ENCODE measurements at places on chromosomes 2 and 18.

DNA sequence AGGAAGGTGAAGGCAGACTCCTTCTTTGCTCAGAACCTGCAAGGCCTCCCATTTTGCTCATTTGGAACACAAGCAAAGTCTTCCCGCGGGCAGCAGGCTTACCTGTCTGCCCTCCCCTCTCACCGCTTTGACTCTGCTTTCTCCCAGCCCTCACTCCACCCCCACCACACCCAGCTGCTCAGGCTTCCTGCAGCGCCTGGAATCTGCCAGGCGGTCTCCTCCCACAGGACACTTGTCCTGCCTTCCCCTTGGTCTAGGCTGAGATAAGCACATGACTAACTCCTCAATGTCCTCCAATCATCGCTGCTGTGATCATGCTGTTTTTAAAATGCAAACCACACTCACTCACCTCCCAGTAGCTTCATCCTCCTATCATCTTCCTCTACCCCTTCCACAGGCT lies 430.0 kb downstream of the ZNF516 start:
- no peak for DNase-seq

GRCh38 chr2:106575955-106576354 lies 88.8 kb downstream of the CD8B2 start:
- no peak for DNase-seq

DNA sequence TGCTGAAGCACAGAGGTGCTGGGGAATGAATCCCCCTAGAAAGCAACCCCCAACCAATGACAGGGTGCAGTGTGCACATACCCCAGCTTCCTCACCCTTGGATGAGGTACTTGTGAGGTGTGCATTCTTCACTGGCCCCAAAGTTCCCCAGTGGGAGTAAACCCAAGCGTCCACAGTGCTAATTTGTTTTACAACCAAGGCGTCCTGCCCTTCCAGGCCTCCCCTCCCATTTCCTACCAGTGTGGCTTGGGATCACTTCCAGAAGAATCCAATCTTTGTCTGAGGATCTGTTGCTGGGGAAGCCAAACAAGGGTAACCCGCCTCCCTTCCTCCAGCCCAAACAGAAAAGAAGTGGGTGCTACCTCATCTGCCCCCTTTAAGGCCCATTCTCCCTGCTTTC lies 40.3 kb upstream of the TEX51 start:
- no peak for DNase-seq

DNA sequence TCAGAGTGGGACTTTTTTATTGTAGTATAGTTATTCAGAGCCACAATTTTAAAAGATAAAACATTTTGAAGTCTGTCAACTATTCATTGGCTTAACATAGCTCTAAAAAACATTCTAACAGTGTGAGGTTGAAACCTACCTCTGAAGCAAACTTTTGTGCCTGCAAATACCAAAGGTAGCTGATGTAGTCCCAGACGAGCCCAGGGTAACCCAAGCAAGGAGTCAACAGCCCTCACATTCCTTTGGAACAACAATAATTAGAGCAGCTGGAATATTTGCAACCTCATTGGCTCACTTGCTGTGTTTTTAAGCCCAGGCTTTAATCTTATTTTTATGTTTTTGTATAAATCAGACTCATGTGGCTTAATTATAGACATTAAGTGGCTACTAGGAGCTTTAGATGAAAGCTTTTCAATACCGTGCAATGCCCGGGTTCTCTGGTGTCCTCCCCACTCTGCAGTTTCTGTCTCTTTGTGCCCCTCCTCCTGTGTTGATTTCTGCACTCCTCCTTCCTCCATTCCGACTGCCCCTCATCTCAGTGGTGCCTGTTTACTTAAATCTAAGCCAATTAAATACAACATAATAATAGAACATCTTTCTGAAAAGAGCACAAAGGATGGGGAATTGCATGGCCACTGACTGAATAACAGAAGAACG lies 157.9 kb upstream of the UNC80 start:
- DNase-seq, result no peak

GRCh38 chr2:186913870-186914269 lies 64.9 kb upstream of the ZSWIM2 start:
- no peak for DNase-seq

- no peak for DNase-seq
Measured at GRCh38 chr2:69340101-69340775, 46.8 kb downstream of the GFPT1 start.

DNA sequence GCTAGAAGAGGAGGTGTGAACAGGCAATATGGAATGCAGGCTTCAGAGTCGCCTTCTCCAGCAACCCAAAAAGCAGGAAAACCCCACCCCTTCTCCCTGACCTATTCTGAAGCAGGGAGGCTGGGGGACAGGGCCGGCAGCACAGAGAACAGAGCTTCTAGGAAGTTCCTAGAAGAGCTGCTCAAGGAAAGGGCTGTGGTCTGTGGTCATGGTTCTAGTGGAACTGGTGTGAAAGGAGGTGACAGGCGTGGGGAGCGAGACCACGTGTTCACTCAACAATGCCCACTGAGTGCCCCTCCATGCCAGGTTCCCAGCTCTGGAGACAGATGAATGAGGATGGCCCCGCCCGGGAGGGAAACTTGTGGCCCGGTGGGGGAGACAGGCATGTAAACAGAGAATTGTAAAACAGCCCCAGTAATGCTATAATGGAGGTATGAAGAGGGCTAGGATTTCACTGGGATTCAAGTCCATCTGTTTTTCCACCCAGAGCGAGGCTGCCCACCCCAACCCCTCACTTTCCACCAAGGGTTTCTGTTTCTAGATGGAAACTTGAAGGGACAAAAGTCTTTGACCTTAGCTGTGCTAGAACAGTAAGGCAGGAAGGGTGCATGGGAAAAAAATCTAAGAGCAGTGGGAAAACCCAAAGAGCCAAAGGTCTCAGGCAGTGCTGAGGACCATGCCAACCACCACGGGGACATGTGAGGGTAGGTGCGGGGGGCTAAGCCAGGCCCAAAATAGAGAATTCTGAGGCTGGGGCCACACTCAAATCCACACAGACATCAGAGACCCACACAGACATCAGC lies 71.8 kb downstream of the TNS1 start:
- no peak for DNase-seq

- DNase-seq, result no peak
Measured at GRCh38 chr18:35278969-35279368, 11.1 kb downstream of the ZSCAN30 start.

DNA sequence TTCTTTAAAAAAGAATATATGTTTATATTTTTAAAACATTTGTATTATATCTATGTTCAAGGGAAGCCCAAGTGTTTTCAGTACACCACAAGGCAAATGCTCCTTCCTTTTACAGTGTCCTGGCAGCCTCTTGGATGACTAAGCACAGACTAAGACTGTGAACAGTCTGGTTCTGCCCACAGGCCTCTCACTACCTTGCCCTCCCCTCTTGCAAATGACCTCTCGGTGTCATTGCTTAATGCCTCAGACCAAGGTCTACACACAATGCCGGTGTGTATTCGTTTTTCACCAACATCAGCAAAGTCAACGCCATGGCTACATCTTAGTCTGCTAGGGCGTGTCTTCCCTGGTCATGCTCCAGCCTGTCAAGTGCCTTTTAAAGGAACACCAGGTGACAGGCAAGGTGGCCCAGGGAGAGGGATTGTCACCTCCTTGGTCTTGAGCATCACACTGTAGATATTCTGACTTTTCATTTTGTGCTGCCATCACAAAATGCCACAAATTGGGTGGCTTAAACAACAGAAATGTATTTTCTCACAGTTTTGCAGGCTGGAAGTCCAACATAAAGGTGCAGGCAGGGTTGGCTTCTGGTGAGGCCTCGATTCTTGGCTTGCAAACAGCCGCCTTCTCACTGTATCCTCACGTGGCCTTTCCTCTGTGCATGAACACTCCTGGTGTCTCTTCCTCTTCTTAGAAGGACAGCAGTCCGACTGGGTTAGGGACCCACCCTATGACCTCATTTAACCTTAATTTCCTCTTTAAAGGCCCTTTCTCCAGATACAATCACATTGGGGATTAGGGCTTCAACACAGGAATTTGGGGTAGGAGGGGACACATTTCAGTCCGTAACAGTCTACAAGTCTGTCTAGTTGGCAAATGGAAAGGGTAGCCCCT lies 266.5 kb downstream of the KLHL29 start:
- no peak for DNase-seq

DNA sequence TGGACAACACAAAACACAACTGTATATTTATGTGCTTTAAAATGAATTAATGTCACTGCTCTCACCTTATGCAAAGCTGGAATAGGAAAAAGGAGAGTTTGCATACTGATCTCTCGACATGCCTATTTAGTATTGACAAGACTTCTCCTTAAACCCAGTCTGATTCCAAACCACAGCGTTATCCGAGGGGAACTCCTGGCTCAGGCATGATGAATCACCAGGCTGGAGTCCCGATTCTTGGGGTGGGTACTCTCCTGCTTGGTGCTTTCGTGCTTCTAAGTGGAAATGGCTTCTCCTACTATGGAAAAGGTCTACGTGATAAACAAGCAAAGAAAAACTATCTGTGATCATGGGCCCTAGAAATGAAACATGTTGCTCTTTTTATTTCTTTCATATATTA lies 88.9 kb upstream of the SLC35G4 start:
- DNase-seq, result no peak

DNA sequence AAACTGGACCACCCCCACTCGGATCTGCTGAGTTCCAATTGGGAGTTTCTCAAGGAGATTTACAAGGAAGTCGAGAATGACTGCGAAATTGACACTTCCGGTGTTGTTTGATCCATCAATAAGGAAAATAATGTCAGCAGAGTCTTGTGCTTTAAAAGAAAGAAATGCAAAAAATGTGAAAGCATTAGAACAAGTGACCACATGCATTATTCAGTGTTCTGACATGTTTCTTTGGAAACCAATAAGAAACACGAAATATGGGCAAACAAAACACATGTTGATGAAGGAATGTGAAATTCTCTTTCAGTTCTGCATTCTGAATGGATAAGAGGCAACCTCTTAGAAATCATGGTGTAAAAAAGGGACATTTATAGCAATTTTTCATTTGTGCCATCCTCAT lies 25.9 kb downstream of the COL6A3 start:
- DNase-seq, result no peak

DNA sequence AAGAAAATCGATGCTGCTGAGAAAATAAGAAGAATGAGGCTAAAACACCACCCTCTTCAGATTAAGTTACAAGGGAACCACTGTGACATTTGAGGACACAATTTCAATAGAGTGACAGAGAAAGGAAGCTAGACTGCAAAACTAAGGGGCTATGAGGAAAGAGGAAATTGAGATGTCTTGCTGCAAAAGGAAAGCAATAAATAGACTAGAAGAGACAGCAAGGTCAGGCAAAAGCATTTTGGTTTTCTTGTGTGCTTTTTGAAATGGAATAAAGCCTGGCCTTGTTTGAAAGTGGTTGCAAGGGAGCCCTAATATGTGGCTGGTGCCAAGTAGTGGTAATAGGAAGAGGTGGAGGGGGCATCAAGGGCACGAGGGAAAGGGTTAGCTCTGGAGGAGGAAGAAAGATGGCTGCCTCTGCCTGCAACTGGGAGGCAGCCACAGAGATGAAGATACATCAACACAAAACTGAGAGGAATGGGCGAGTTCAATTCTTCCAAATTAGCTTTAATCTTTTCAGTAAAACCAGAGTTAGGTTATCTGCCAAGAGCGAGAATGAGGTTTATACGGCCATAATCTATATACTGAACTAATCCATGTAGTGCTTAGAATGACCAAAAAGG lies 1.2 kb upstream of the MRO start:
- DNase-seq, result no peak

DNA sequence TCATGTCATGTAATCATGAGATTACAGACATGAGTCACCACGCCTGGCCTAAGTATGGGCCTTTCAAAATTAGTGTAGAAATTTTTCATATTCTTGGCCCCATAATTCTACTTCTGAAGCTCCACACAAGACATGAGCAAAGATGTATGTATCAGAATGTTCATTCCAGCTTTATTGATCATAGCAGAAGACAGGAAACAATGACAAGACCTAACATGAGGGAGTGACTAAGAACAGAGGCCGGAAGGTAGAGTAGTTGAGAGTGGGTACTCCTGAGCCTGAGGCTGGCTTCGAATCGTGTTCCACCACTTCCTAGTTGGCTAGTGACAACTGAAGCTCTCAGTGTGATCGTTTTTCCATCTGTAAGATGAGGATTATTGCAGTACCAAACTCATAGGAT lies 89.3 kb downstream of the ARMC9 start:
- DNase-seq, result no peak

- no peak for DNase-seq
Measured at GRCh38 chr18:38466426-38466825, 900.8 kb upstream of the CELF4 start.

GRCh38 chr2:218407717-218408116 lies 8.0 kb downstream of the CTDSP1 start:
- DNase-seq, result no peak

- DNase-seq, result no peak
Measured at GRCh38 chr2:126849991-126850535, 48.6 kb upstream of the TEX51 start.

GRCh38 chr2:60317844-60318243 lies 235.6 kb downstream of the BCL11A start:
- no peak for DNase-seq

DNA sequence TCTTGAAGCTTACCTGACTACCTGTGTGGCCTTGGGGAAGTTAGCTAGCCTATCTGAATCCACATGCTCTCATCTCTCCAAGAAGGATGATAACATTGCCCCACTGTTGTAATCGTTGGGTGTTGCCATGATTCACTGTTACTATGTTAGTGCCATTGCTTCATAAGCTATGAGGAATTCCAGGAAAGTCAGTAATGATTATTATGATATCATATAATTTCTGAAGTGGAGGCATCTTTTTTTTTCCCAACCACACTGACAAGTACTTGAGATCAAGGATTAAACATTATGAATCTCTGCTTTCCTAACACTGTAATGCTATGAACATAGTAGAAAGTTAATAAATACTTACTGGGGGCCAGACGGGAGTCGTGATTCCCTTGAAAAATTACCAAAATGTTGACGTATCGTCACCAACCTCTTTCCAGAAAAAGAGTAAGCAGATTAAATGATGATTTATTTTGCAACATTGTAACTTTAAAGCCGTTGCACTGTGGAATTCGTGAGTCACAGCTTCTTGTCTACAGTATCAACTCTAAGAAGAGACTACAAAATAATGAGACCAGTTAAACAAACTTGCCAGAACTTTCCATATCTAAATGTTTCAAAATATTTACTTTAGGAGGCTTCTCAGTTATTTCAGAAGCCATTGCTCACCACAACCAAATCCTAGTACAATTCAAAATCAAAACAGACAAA lies 459.9 kb downstream of the PIK3C3 start:
- no peak for DNase-seq

DNA sequence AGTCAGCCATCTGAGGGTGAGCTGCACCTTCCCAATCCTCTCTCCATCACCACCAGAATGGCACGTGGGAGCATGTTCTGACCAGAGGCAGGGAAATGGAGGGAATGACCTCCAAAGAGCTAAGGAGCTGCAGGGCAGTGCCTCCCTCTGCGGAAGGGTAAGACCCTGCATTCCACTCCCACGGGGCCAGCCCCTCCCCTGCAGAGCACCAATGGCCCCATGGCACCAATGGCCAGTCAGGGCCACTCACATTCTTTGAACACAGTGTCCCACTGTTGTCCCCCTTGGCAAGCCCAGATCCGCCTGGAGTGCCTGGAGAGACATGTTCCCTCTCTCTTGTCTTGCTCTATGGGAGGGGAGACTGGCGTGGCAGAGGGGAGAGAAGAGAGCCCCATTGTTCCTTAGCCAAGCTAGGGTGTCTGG lies 164.4 kb downstream of the TNS1 start:
- DNase-seq, result no peak

GRCh38 chr2:113133704-113134598 lies 6.6 kb downstream of the IL1RN start:
- DNase-seq, result no peak

GRCh38 chr2:95574506-95574905 lies 17.3 kb upstream of the TRIM43 start:
- no peak for DNase-seq

Data from activated T-helper 1 cell treated with anti-CD3 and anti-CD28 coated beads, Interleukin-2, amount 50 U/mL, for 16 hours (primary cell).